Suppressor macrophage treated with lipopolysaccharide for 4 hours (primary cell): ENCODE measurements at places on chromosomes 16 and 17.
A peak's percentile ranks its signal among the peaks of the same experiment; 100 is the strongest.

DNA sequence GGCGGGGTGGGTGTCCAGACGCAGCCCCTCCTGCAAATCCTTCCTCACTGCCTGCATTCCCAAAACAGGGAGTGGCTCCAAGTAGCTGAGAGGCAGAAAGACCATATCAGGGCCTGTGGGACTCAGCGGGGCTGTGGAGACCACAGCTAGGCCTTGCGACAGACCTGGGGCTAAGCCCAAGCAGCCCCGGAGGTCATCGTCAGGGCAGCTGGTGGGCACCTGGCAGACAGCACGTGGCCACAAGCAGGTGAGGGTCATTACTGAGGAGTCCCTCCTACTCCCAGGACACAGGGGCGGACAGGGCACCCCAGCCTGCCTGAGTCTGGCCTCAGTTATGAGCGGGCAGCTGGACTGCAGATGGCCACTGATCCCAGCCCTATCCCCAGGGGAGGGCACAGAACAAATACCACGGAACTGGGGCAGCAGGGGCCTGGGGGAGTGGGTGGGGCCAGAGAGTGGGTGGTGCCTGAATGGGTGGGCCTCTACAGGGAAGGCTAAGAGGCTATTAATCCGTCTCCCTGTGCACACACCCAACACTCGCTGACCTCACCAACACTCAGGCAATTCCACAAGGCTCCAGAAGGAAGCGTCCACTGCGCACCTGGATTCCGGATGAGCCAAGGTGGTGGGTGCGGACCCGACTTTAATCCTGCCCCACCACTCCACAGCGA is 8.5 kb downstream of the HS3ST6 start:
- DNase-seq: no peak

DNA sequence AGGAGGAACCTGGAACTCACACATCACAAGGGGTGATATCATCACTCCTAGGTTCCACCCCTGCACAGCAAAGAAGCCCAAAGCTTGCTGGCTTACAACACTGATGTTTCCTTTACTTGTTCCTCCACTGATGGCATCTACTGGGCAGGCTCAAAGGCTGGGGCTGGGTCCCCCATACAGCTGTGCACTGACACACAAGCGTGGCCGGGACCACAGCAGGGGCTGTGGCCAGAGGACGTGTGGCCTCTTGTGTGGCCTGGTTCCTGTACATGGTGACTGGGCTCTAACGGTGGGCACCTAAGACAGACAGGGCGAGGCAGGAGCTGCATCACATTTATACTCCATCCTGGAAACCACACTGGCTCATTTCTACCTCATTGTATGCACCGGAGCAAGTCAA is 264.4 kb upstream of the FOXF1 start:
- DNase-seq: no peak

GRCh38 chr17:66662496-66662895 is 172.4 kb upstream of the CACNG5 start:
- no peak for DNase-seq

- DNase-seq: no peak
Observed at GRCh38 chr17:42623732-42624596, 14.5 kb downstream of the TUBG1 start.

- peak; percentile 91 for DNase-seq
Observed at GRCh38 chr17:49567871-49568694, 7.6 kb upstream of the NXPH3 start.

DNA sequence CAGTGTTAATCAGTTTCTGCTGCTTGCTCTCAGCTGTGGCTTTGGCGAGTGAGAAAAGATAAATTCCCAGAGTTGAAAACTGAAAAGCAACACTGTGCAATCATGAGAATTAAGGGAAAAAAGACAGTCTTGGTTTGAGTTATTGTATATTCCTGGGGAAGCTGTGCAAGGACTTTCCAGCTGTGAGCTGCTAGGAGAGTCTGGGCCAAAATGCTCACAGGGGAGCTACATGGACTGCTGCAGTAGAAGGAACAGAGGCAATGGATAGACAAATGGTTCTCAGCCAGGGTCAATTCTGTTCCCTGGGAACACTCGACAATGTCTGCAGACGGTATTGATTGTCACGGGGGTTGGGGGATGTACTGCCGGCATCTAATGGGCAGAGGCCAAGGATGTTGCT is 102.0 kb upstream of the ADAMTS18 start:
- DNase-seq: no peak

- no peak for DNase-seq
Observed at GRCh38 chr16:7303052-7303610, 29.5 kb upstream of the RBFOX1 start.

DNA sequence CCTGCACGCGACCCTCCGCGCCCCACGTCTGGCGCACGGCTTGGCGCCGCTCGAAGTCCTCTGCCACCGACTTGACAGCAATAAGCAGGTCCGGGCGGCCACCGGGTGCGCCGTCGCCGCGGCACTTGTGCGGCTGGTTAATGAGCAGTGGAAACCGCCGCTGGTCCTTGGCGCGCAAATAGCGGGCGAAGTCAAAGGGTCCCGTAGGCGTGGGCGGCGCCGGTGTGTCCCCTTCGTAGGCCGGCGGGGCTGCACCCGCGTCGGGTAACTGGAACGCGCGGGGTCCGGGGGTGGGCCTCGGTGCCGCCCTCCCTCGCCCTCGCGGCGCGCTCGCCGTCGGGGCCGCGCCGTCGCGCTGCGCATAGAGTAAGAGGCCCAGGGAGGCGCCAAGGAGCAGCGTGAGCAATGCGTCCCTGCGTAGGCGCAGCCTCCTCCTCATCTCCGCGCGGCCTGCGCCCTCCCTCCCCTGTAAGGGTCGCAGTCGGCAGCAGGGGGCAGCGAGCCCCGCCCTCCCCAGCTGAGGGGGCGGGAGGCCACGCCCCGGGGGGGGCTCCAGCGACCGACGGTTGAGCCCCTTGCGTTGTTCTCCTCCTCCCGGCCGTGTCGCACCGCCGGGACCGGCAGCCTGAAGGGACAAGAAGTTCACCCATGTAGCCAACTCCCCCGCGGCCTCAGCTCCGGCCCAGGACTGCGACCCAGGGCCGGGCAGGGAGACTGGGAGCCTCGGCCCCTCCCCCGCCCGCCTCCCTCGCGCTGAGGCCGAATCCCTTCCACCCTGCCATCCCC is 558 bp downstream of the B3GNT9 start:
- DNase-seq: no peak

DNA sequence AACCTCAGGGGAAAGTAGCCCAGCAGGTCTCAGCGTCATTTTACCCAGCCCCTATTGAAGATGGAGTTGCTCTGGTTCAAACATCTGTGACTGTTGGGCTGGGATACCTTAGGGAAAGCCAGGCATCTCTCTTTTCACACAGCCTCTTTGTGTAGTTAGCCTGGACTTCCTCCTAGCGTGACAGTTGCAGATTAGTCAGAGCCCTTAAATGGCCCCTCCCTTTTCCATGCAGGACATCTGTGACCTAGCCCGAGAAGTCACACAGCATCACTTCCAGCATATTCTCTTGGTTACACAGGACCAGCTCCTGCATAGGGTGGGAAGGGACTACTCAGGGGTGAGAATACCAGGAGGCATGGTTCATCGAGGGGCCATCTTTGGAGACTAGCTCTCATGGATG is 375.0 kb upstream of the RBFOX1 start:
- DNase-seq: no peak

DNA sequence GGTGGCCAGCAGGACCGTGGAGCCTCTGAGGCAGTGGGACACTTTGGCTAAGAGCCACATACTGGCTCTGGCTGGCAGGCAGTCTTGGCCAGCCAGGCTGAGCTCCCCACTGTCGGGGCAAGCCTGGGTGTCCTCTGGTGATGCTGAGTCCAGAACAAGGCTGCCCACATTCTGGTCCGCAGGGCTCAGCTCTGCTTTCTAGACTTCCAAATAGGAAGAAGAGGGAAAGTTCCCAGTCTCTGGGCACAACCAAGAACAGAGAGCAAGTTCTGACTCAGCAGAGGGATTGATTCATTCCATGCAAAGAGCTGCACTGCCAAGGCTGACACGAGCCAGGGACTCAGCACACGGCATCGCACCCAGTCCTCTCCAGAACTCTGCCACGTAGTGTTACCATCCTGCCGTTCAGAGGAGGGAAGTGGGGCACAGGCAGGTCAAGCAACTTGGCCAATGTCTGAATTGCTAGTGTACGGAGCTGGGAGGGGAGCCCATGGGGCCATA is 58.9 kb downstream of the NOS2 start:
- peak; percentile 9 for DNase-seq

- peak; percentile 73 for DNase-seq
Observed at GRCh38 chr16:67017810-67018488, 11.0 kb upstream of the CBFB start.

DNA sequence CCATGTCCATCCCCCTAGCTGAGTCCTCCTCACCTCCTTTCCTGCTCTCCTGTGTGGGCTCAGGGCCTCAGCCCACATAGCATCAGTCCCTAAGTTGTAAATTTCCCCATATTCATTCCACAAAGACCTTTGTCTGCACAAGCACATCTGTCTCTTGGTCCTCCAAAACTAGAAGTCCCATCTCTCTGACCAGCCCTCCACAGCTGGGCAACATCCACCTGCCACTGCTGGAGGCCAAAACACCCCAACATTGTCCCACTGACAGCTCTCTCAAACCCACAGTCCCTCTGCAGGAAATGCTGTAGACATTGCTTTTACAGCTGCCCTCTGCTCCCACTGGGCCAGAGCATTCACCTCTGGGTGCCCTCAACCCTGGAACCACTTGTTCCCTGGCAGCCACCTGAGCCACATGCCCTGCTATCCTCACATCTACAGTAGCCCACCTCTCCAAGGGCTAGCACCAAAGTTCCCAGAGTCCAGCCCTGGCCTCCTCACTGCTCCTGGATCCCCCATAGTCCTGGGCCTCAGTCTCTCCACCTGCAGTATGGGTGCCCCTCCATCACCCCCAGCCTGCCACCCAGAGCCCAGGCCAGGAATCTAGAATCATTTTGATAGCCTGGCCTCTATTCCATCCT is 1722.7 kb downstream of the TP53TG3F start:
- DNase-seq: no peak

DNA sequence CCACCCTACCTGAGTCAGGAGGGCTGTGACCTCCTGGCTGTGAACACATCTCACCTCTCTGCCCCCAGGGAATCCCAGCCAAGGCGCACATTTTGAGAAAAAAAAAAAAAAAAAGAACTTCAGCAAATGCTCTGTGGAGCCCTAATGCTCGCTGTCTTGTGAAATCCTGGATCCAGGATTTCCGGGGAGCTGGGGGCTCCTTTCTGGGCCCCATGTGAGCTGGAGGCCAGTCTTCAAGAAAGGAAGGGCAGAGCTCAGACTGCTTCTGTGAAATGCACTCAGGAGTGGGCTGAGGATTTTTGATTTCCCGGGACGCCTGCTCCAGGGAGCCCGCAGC is 36.0 kb upstream of the EMP2 start:
- no peak for DNase-seq

DNA sequence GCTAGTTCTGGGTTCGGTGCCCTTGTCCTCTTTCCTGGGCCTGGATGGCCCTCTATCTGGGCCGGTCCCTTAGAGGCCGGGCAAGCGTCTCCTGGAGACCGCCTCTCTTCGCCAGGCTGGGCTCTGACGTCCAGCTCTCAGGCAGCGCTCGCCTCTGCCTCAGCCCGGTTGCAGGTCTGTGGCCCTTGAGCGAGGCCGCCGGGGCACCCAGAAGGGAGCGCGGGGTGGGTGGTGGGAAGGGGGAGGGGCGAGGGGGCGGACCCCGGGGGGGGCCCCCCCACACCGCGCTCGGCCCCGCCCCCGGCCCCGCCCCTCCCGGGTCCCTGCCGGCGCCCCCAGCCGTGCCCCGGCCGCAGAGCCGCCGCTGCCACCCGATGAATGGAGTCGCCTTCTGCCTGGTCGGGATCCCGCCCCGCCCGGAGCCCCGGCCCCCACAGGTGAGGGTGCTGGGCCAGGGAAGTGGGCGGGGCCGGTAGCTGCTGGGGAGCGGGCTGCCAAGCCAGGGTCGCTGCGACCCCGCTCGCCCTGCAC is at the start of gene ARHGAP23:
ARHGAP23 (plus strand) TSS at position 353 of the 531 bp plus-strand sequence; CDS start at position 375, 22 bp downstream.
- DNase-seq: peak; percentile 49

DNA sequence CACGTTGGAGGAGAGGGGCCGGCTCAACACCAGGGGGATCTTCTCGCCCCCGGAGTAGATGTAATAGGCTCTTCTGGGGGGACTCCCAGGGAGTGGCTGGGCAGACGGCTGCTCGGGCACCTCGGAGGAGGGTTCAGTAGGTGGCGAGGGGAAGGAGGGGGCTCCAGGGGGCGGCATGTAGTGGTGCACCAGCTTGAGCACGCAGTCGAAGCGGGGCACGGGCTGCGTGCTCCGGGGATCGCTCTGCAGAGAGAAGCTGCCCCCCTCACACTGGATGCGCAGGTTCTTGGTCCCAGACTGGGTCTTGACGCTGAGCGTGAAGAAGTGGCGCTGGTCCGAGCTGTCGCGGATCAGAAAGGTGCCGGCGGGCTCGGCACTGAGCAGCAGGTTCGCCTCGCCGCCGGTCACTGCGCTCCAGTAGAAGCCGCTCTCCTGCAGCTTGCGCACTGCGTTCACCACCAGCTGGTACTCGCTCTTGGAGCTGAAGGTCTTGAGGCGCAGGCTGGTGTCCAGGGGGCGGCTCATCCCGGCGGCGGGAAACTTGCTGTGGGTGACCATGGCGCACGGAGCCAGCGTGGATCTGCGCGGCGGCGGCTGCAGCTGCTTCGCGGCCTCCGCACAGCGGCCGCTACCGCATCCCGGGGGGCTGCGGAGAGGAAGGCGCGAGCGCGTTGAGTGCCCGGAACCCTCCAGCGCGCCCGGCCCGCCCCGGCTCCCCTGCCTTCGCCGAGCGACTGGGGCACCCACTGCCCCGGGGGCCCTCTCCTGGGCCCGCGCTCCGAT is 1.1 kb downstream of the SOCS3 start:
- no peak for DNase-seq

GRCh38 chr16:55324285-55325079 is 479 bp downstream of the IRX6 start:
- DNase-seq: no peak

DNA sequence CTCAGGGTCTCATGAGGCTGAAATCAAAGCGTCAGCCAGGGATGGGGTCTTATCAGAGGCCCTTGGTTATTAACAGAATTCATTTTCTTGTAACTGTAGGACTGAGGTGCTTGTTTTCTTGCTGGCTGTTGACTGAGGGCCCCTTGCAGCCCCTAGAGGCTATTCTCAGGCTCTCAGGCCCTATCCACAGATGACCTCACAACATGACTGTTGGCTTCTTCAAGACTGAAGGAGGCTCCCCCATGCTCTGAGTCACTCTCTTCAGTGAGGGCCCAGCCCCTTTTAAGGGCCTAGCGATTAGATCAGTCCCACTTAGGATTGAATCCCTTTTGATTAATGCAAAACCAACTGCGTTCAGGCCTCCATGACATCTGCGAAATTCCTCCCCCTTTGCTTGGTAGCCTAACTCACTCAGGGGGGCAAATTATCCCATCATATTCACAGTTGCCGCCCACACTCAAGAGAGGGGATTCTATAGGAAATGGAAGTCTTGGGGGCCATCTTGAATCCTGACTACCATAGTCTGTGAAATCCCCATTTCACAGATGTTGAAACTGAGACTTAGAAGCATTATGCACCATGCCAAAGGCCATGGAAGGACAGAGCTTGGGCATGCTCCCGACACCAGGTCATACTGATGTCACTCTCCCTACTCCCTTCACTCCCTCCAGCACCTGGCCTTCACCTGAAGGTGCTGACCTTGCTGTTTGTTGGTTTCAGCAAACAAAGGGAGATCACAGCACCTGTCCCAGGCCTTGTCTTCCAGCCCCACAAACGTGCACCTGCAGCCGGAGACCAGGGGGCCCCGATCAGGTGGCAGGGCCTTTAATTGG is 592.3 kb downstream of the MAF start:
- peak; percentile 56 for DNase-seq
